ENCODE measurements at places on chromosomes 13 and 19.

DNA sequence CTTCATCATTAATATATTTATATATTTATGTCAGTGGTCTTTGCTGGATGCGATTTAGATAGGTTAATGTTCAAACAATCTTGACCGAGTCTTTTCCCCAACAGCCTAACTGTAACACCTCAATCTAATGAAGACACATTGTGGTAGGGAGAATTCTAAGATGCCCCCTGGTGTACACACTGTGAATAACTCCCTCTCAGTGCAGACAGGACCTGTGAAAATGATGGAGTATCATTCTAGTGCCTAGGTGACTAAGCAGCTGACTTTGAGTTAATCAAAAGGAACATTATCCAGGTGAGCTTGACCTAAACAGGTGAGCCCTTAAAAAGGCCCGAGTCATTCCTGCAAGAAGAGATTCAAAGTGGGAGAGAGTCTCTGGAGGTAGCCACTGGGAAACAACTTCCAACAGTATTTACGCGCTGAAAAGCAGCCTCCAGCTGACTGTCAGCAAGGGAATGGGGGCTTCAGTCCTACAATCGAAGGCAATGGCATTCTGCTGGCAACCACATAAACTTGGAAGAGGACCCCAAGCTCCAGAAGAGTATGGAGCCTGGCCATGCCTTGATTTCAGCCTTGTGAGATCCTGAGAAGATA lies 28.0 kb upstream of the KBTBD7 start:
- peak; percentile 61 for DNase-seq

- DNase-seq = no peak
Measured at GRCh38 chr13:39186205-39186875, 148.1 kb downstream of the NHLRC3 start.

- no peak for DNase-seq
Measured at GRCh38 chr19:8204961-8205360, 4.2 kb upstream of the CERS4 start.

DNA sequence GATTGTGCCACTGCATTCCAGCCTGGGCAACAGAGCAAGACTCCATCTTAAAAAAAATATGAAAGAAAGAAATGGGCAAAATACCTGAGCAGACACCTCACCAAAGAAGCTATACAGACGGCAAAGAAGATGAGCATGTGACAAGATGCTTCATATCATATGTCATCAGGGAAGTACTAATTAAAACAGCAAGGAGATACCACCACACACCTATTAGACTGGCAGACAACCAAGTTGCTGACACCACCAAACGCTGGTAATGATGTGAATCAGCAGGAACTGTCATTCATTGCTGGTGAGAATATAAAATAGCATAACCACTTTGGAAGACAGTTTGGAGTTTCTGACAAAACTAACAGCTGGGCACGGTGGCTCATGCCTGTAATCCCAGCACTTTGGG lies 11.5 kb upstream of the TFDP1 start:
- DNase-seq = no peak

- DNase-seq = peak; percentile 45
Measured at GRCh38 chr13:65638572-65639168, 1591.5 kb downstream of the PCDH9 start.
